ENCODE measurements at places on chromosomes 5 and 9.

DNA sequence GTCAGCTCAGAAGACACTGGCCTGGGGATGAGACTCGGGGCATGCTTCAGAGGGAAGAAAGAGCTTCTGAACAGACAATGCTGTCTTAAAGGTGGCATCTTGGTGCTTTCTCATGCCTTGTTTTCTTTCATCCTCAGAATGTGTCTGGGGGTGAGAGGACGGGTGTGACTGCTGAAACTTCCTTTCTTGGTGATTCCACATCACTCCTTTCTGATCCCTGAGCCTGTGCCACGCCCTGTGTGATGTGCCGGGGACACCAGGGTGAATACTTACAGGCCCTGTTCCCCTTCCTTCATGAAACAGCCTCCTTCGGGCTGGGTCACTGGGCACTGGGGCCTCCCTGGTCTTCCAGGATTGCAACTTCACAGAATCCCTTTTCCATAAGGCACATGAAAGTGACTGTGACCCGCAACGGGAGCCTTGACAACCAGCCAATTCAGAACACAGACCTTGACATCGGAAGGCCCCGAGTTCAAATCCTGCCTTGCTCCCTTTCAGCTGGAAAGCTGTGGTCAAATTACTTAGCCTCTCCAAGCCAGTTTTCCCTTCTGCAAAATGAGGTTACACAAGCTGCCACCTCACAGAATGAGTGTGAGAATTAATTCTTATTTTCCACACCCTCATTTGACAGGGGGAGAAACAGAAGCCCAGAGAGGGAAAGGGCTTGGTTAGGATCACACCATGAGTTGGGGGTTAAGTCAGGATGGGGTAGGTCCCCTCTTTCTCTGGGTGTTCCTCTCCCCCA lies 44.1 kb upstream of the IL17B start:
- DNase-seq, result no peak

- DNase-seq, result no peak
Measured at GRCh38 chr9:6383551-6384225, 29.3 kb upstream of the UHRF2 start.

GRCh38 chr5:50720061-50720710 lies 53.7 kb downstream of the PARP8 start:
- DNase-seq, result no peak

- peak; percentile 44 for DNase-seq
Measured at GRCh38 chr9:12774861-12775678, at the start of gene LURAP1L. LURAP1L (plus strand) TSS chr9:12775020; CDS start chr9:12775716, 696 bp downstream.

- peak; percentile 67 for DNase-seq
Measured at GRCh38 chr9:112396416-112396815, 16.5 kb downstream of the HSDL2 start.

GRCh38 chr5:105101577-105101976 lies 1539.0 kb upstream of the NUDT12 start:
- no peak for DNase-seq

DNA sequence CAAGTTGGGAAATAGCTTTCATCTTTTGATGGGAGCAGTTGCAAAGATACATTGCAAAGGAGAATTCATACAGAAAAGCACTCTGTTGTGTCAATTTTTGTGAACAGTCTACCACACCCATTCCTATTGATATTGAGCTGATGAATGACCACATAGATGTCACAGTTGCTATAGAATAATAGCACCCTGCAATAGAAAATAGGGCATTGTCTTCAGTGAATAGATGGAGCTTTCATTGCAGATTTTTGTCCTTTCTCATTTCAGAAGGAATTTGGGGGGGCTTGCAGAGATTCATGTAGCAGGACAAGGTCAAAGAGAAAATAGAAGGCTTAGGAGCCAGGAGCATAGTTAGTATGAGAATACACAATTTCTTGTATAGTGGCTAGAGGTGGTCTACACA lies 237.9 kb downstream of the TMEM38B start:
- no peak for DNase-seq

DNA sequence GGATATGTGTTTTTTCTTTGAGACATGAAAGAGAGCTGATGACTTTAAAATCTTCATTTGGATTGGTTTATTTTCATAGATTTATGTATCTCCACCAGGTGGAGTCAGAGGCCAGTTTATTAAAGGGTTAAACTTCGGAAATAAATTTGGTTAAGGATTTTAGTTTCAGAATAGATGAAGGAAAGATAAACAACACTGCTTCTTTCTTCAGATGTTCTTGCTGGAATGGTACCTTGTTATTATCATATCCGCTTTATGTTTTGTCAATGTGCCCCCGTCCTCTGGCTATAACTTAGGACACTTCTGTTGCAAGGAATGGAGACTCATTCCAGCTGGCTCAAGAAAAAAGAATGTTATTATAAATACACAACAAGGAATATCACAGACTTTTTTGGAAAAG lies 81.2 kb downstream of the ALDH1A1 start:
- no peak for DNase-seq

DNA sequence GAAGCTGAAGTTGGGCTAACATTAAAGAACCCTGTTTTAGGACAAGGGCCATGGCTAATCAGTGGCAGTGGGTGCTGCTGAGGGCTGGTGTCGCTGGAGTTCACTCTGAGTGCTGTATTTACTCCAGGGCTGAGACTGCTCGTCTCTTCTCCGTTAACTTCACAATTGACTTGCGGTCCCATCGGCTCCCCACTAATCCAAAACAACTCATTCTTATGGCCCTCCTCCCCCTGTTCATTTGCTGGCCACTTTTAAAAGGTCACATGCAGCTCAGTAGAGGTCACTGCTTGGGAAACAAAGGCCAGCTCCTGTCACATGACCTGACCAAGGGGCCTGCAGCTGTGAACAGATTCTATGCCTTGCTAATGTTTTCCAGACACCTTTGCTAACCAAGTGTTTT lies 38.4 kb downstream of the PTCH1 start:
- no peak for DNase-seq

DNA sequence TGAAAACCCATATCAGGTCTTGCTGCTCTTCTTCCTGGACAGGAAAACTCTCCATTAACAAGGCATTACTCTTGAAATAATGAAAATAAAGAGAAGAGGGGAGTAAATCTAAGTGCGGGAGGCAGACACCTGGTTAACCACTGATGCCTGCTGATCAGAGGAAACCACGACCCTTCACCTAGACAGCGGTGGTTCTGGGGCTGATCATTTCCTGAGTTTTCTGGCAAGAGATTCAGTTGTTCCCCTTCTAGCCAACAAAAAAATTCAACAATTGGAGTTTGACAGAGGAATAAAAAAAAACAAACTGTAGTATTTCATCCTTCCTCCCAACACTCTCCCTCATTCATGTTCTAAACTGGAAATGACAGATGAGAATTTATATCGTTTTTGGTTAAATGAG lies 3.0 kb downstream of the RLN2 start:
- no peak for DNase-seq

- no peak for DNase-seq
Measured at GRCh38 chr9:684941-685340, 156.6 kb upstream of the DMRT1 start.

DNA sequence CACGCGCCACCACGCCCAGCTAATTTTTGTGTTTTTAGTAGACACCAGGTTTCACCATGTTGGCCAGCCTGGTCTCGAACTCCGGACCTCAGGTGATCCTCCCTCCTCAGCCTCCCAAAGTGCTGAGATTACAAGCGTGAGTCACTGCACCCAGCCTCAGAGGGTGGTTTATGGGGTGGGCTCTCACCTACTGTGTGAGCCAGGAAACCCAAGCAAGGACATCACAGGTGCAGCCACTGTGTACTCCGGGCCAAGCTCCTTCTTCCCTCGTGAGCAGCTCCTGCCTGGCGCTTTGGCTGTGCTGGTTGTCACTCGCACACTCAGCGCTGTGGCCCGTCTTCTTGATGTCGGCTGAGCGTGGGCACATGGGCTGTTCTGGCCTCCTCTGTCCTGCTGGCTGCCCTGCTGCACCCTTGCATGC lies 70.1 kb downstream of the WNK2 start:
- peak; percentile 1 for DNase-seq
